ENCODE measurements at places on chromosomes 7 and 10.

DNA sequence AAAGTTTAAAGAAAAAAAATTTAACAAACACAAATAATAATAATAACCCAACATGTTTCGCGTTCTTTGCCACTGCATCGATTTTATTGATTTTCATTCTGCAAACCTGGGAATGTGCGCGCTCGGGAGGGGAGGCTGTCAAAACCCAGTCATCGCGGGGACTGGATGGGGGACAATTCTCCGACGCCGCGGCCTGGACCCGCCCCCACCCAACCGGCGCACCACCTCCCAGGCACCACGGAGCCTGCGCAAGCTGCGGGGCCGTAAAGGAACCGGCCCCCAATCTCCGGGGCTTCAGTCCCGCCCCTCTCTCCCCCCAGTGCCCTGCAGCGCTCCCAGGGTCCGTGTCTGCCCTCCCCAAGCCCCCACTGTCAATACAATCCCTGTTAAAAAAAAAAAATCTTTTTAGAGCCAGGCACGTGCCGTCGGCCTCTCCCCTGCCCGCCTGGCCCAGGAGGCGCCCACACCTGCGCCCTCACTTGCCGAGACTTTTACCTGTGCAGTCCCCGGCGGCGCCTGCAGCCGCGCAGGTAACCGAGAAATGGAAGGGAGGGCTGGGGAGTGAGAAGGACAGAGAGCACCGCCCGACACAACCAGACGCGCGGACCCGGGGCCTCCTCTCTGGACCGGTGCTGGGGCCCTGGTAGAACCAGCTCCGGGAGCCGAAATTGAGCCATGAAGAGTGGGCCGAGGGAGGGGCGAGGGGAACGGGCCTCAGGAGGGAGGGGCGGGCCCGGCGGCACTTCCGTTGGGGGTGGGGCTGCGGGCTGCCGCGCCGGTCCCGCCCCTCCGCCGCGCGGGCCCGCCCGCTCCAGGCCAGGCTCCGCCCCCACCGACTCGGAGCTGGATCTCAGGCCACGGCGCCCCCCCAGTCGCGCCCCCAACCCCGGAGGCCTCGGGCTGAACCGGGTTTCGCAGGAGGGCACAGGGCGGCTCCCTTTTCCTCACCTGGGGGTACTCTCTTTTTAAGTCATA lies 7.6 kb upstream of the ZNF503 start:
- no peak for DNase-seq

GRCh38 chr7:17771901-17772408 lies 168.3 kb downstream of the SNX13 start:
- DNase-seq: no peak

DNA sequence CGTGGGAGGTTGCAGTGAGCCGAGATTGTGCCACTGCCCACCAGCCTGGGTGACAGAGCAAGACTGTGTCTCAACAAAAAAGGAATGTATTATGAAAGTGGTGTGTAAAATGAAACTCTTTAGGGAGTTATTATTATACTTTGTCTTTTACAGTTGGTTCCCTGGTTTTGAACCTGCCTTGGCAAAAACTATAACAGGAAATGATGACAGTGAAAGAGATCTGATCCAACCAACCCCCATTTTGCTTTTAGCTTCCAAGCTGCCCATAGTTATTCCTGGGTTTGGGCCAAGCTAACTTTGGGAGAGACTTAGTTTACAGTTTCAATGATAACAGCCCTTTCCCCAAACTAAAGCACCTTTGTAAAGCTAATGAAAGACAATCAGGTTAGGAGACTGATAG lies 34.1 kb upstream of the NMT2 start:
- DNase-seq: no peak

DNA sequence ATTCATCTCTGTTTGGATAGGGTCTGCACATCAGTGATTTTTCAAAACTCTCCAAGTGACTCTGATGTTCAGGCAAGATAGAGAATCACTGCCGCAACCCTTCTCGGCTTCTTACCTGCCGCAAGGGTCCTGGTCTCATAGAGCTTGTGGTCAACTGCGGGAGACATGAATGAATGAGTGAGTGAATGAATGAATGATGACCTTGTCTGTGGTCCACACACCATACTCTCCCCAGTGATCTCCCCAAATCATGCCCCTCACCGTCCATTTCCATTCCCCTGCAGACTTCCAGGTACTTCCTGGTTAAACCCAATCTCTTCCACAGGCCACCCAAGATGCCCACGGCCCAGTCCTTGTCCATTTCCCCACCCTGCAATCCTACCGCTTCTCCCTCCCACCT lies 5.9 kb upstream of the NPFFR1 start:
- DNase-seq: no peak

- DNase-seq: no peak
Measured at GRCh38 chr7:158846304-158846703, 10.1 kb upstream of the DYNC2I1 start.

- no peak for DNase-seq
Measured at GRCh38 chr10:21260506-21261149, 264.9 kb downstream of the SKIDA1 start.

DNA sequence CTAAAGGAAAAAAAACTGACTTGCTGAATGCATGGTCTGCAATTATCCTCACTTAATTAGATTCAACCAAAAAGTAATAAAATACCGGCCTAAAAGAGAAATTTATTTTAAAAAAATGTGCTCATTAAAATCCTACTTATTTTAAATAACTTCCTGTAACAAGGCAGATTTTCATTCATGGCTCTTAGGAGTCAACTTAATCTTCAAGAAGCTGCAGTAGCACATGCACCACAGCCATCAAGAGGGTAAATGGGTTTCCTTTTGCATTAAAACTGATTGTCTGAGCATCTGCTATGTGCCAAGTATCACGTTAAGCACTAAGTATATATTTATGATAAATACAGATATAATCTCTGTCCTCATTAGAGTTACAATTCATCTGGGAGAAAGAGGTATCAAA lies 69.9 kb downstream of the SNX13 start:
- DNase-seq: no peak

DNA sequence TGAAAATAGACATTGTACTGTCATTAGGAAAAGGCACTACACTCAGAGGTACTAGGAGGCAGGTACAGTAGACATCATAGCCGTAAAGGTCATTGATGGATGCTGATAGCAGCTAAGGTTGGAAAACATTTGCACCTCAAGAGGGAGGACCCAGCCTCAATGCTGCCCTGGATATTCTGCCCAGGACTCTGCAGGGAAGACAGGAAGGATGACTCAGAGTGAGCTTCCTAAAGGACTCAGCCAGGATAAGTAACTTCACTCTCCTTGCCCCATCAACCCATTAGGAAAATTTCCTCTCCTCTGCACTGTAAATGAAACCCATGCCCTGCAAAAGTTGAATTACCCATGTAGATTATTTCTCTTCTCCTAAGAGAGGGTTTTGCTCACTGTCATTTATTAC lies 617.9 kb upstream of the MKI67 start:
- no peak for DNase-seq

DNA sequence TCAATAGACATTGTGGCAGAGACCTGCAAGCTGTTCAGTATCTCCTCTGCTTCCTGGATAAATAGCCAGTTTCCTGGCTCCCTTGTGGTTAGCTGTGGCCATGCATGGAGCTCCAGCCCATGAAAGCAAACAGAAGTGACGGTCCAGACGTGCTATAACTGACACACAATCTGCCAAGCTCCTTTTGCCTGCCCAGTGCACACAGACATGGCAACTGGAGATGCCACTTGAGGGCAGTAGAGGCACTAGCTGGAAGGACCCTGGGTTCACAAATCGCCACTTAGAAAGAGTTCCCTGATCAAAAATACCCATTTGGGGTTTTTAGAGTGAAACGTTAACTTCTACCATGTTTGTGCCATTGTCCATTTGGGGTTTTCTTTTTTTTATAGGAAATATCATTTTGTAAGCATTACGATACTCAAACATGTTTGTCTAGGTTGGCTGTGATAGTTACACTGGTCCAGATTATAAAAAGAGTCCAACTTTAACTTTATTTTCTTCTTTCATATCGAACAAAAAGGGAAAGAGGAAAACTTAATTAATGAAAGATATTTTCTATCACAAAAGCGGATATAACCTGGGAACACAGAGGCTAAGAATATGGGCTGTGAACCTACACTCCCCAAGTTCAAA lies 31.3 kb downstream of the KIN start:
- DNase-seq: no peak

DNA sequence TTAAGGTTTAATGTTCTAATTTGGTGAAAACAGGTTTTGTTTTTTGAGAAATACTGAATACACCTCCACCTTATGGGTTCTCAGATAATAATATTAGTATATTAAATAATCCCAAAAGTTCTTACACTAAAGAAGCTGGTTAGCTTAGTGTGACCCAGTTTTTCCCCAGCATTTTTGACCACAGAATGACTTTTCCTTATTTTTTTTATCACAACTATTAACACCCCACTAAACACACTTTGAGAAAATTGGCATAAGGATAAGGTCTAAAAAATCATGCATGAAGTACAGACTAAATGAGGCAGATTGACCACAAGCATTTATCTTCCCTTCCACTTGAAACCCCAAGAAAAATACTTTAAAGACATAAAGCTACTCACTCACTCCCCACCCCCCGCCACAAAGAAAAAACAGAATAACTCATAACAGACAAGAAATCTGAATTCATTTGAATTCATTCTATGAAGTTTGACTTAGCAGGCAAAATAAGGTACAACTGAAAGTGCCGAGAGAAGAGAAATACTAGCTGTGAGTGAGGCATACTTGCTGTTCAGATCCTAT lies 49.7 kb upstream of the WNT16 start:
- DNase-seq: no peak
